ENCODE measurements at places on chromosomes 13 and 19. TPM values are rescaled to one million over a fixed set of nuclear protein-coding genes. Genes with fewer than 3 reads are reported as not detected.

TINCR gene
- 0.29 TPM for total RNA-seq

SGTA gene
- 87.4 TPM for total RNA-seq

AZU1 gene
- total RNA-seq = not detected

CLEC17A gene
- 0.84 TPM for total RNA-seq

ZBTB7A gene
- total RNA-seq = 35.9 TPM

CYP4F12 gene
- not detected for total RNA-seq

NAPSA gene
- 16.1 TPM for total RNA-seq
